ENCODE measurements at places on chromosomes 3 and 15.

DNA sequence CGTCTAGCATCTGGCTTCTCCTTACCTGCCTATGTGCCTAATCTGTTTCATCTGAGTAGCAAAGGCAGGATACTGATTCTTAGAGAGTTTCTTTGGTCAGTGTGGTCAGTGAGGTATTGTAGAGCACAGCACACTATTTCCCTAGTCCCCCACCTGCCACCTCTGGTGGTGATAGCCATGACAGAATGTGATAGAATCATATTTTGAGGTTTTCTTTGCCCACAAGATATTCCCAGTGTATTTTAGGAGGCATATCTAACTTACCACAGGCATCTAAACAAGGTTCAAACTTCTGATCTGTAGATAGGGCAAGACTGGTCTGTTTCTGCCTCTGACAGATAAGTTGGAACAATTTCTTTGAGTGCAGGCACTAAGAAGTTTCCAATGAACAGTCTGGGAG is 188.0 kb downstream of the SOX2 start:
- DNase-seq = no peak

DNA sequence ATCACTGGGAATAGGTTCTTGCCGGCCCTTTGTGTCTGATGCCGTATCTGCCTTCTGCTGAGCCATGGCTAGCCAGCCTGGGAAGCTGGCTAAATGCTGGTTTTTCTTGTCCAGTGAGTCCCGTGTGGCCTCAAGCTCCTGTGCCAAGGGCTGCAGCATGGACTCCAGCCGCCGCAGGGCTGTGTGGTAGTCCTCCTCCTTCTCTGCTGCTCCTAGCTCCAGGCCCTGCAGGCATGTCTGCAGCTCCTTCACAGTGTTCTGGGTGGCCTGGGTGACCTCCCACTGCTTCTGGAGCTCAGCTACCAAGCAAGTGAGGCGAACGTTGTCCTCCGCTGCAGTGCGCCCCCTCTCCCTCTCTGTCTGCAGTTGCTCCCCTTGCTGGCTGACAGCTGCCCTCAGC is 24.9 kb downstream of the CXCR6 start:
- DNase-seq = no peak

- DNase-seq = peak; percentile 56
Measured at GRCh38 chr3:13134166-13134878, 61.1 kb upstream of the IQSEC1 start.

DNA sequence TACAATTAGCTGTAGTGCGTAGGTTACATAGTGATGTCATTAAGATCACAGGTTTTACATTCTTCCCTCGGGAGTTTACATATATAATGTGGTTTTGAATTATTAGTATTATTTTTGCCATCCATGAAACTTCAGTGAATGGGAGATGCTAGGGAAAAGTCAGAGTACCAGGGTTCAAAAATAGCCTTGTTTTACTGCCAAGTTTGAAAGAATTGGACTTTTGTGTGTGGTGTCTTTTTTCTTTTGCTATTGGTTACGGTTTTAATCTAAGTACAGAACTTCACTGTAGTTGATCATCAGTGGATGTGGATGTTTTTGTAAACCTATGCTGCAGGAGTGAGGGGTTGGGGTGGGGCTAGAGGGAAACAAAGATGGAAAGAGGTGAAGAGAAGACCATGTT is 20.7 kb downstream of the SLC25A26 start:
- DNase-seq = no peak

GRCh38 chr15:65248511-65249255 is 37.4 kb upstream of the CILP start:
- no peak for DNase-seq

DNA sequence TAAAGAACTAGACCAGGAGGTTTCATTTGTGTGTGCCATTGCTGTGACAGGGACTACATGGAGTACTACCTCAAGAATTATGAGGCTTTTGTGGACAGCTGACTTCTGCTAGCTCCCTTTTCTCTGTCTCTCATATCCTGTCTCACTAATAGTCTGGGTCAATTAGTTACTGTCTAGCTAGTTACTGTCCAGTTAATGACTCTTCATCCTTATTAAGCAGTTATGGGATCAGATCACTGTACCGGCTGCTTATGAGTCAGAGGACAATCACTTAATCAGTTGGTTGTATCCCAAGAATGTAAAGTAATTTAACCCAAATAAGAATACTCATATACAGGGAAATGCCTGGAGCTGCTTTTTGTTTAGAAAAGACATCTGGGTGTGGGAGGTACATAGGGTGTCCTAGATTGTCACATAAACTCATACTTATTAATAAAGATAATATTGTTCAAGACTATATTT is 158.0 kb downstream of the CDIN1 start:
- DNase-seq = no peak

- no peak for DNase-seq
Measured at GRCh38 chr3:142087676-142088075, 61.7 kb downstream of the TFDP2 start.
